ENCODE measurements at places on chromosomes 7 and 10.

GRCh38 chr7:134067164-134067563 lies 60.0 kb upstream of the LRGUK start:
- DNase-seq: no peak

- DNase-seq: no peak
Measured at GRCh38 chr10:131200856-131201470, 110.6 kb downstream of the TCERG1L start.

DNA sequence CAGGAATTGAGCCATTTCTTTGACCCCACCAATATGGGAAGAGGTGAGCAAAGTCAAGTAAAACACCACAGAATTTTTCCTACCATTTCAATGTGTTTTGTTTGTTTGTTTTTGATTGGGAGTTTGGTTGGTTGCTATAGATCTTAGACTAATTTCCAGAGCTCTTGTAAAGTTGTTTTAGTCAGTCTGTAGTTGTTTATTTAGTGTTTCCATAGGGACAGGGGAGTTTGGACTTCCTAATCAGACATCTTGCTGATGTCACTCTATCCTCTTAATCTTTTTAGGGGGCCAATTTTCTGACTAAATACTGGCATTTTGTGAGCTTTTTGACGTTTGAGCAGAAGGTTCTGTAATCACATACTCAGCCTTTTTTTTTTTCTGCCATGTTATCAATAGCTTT lies 266.9 kb downstream of the ABCA13 start:
- DNase-seq: no peak

GRCh38 chr7:70229242-70229641 lies 631.0 kb downstream of the AUTS2 start:
- no peak for DNase-seq

- no peak for DNase-seq
Measured at GRCh38 chr10:48551861-48552591, 52.8 kb downstream of the ARHGAP22 start.

DNA sequence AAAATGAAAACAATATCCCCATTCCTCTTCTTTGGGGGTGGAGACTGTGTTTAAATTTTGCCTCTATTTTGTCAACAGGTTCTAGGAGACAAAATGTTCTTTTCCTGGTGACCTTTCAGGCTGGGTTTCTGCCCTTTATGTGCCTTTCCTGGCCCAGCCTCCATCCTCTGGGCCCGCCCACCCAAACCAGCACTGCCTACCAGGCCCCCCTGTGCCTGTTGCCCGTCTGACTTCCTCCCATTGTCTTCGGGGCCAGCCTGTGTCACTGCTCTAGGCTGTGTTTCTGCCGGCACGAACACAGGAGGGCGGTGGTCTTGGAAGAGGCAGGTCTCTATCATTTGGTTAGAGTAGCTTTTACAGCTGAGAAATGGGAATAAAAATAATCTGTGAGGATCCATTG lies 13.9 kb downstream of the TSPAN14 start:
- DNase-seq: peak; percentile 79

- DNase-seq: peak; percentile 34
Measured at GRCh38 chr7:74479066-74479781, 25.5 kb downstream of the GTF2IRD1 start.

- DNase-seq: no peak
Measured at GRCh38 chr10:34580643-34581042, 234.5 kb downstream of the PARD3 start.

GRCh38 chr10:117131376-117132327 lies 6.4 kb downstream of the VAX1 start:
- DNase-seq: no peak

DNA sequence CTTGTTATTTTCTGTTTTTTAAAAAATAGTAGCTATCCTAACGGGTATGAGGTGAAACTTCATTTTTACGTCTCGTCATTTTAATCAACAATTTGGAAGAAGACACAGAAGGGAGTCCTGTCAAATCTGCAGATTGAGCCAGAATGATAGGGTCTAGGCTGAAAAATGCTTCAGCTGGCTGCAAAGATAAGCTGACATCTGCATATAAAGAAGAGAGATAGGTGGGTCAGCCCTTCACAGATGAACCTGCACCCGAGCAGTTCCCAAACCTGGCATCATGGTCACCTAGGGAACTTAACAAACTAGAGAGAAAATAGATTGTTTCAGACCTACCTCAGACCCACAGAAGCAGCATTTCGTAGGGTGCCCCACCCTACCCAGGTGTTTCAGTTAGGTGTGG lies 35.2 kb upstream of the BMPR1A start:
- DNase-seq: no peak

DNA sequence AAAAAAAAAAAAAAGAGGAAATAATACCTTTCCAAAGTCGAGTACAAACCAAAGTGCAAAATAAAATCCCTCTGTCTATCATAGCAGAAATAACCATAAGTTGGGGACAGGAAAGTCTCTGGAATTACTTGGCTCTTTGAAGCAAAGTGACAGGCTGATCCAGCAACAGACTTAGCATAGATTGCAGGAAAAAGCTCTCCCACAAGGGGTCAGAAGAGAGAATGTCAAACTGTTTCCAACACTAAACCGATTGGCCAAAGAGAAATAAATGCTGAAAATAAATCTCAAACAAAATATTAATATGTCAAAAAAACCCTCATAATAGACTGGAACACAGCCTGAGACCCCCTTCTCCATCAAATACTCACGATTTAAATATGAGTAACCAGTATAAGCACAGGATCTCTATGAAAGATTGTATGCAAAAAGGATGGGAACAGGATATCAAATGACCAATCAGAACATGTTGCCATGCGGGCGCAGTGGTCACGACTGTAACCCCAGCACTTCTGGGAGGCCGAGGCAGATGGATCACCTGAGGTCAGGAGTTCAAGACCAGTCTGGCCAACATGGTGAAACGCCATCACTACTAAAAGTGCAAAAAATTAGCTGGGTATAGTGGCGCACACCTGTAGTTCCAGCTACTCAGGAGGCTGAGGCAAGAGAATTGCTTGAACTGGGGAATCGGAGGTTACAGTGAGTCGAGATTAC lies 1000.7 kb upstream of the LRRN3 start:
- no peak for DNase-seq

DNA sequence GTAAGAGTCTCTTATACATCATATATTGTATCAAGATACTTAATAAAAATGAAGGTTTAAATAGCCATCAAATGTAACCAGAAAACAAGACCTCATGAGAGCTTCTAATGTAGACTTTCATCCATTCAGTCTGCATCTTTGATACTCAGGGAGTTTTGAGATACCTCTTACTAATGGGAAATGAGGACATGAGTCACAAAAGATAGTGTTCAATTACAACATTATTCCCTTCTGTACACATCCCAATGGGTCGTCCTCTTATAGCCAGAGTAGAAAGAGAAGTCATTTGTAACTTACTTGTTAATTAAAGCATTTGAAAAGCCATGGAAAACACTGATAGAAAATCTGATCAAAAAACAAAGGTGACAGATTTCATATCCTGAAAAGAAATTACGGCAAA lies 19.4 kb downstream of the SHTN1 start:
- no peak for DNase-seq

DNA sequence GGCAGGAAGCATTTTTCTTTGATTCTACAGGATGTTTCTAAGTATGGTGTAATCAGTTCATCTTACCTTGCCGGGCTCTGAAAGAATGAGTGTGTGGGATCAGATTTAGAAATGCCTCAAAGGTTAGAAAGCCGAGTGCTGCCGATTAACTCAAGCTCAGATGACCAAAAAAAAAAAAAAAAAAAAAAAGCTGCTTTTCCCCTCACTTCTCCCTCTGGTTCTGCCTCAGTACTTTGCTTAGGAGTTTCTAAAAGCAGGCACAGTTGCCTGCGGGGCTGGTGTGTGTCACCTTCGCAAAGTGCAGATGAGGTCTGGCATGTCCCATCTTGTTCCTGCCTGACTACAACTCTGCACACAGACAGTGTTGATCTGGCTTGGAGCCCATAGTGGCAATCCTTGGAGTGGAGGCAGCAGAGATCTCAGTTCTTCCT lies 47.0 kb downstream of the KIAA1217 start:
- DNase-seq: no peak

GRCh38 chr7:65339257-65339656 lies 34.4 kb upstream of the ZNF92 start:
- no peak for DNase-seq

DNA sequence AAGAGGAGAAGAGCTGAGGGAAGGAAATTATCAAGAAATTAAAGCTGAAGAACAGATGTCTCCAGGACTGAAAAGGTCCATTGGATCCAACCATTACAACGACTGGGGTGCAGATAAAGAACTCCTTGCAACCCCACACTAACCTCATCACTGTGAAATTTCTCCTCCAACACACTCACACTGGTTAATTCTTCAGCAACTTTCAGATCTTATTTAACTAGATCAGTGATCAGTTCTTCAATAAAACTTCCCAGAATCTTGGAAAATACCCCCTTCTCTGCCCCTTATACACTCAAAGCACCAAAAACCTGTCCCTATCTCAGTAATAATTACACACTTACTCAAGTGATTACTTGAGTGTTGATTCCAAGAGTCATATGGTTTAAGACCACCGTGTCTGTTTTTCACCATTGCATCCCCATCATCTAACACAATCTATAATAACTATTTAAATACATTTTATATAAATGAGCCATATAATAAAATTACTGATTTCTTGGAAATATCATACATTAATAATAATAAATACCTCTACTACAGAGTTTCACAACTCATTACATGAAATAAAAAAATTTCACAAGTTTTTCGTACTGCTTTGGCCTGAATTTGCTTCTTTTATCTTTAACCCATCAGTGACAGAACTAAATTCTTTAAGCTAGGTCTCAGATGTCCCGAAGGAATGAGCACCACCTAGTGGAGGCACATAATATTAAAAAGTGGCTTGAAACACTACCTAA lies 123.7 kb downstream of the MPP7 start:
- DNase-seq: no peak

GRCh38 chr7:93239824-93240223 lies 7.7 kb downstream of the VPS50 start:
- no peak for DNase-seq

DNA sequence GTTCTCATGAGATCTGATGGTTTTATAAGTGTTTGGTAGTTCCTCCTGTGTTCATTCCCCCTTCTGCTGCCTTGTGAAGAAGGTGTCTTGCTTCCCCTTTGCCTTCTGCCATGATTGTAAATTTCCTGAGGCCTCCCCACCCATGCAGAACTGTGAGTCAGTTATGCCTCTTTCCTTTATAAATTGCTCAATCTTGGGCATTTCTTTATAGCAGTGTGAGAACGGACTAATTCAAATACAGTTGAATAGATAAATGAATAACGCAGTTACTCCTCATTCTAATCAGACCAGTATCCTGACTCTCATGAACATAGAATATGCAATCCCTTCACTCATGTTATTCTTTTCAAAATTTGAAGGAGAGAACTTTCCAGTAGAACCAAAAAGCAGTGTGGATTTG lies 375.0 kb upstream of the FZD8 start:
- DNase-seq: no peak

DNA sequence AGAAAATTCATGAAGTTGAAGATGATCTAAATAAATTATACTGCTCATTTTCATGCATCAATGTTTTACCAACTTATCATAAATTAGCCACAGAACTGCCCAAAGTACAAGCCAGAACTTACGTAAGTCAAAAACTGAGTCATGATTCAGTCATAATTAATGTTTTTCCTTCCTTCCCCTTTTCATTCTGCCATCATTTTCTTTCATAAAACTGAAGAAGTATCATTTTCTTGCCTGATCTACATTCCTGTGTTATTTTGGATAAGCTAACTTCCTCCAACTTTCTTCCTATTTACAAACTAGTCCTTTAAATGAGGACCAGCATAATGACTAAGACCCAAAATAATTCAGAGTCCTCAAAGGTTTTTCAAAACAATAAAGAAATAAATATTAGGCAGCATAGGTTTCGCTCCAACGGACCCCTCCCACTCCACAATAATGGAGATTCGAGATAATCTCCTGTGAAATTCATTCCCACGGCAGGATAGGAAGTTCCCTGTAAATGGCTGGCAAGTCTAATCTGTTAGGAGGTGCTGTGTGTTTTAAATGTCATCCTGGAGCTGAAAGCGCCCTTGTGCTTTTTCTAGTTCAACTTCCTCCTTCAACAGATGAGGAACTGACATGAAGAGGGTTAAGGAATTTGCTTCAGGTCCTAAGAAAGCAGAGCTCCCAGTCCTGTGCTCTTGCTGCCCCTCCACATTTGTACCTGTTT lies 218.9 kb downstream of the DOCK4 start:
- DNase-seq: no peak

DNA sequence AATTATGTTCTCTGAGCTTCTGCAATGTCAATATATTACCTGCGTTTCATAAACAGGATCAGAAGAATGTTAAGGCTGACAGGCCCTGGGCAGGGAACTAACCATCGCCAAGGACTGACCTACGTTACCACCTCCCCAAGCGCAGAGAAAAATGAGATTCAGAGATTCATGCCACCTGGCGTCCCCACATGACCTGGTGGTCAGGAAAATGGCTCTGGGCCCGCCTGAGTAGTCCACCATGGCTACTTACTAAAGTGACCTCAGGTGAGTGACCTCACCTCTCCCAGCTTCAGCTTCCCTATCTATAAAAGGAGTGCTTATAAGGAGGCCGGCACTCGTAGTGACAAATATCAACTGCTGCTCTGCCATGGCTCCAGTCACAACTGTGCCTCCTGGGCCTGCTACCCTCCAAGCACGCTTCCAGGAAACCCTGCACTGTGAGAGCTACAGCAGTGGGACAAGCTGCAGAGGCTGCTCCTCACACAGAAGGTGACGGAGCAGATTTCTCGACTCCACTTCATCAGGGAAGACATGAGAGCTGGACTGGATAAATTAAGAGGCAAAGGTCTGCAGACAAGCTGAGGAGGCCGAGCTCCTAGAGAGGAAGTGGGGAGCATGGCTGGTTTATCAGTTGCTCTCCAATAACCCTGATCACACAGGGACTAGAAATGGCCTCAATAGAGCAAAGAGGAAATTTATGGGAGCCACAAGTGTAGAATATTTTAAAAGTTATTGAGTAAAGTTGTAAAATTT lies 103.0 kb downstream of the RNF216 start:
- no peak for DNase-seq

DNA sequence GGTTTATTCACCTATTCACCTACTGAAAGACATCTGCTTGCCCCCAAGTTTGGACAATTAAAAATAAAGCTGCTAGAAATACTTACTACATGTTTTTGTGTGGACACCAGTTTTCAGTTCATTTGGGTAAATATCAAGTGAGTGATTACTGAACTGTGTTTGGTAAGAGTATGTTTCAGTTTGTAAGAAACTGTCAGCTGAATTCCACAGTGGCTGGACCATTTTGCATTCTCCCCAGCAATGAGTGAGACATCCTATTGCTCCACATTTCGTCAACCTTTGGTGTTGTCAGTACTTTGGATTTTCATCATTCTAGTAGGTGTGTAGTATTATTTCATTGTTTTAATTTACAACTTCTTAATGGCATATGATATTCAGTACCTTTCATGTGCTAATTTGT lies 17.4 kb upstream of the IKZF1 start:
- DNase-seq: no peak

GRCh38 chr10:1054684-1055083 lies 1.5 kb upstream of the WDR37 start:
- no peak for DNase-seq

GRCh38 chr10:48655411-48656240 lies 29.0 kb upstream of the WDFY4 start:
- DNase-seq: peak; percentile 44

GRCh38 chr10:17256051-17256450 lies 28.0 kb downstream of the VIM start:
- no peak for DNase-seq
